ENCODE measurements at places on chromosomes 7 and 10. TPM values are rescaled to one million over a fixed set of nuclear protein-coding genes. Genes with fewer than 3 reads are reported as not detected.

Gene PAX4
- total RNA-seq, result not detected

Gene ZC3HAV1
- 101 TPM for total RNA-seq

DNA sequence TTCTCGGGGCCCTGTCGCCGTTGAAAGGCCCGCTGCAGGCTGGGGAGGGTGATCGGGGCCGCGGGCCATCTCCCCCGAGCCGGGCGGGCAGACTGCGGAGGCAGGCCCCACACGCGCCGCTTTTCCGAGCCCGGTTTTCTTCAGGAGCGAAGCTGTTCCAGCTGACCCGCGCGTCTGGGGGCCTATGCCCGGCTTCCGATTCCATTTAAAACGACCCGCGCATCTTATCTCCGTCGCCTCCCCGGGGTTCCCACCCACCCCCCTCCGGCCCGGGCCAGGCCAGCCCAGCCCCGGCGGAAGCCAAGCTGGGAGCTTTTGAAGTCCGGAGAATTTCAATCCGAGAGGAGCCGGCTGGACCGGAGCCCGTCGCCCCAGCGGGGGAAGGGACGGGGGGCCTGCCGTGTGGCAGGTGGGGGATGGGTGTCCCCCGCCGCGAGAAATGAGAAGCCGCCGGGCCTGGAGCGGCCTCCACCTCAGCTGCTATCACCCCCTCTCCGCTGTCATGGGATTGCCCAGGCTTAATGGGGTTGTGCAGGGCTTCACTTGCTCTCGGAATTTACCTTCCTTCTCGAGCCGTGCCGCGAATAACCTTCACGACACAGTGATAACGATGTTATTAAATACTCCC, 3.1 kb upstream of the EVX1 start:
- no peak for DNase-seq

GRCh38 chr7:64638822-64639221, 27.1 kb upstream of the ZNF107 start:
- no peak for DNase-seq

DNA sequence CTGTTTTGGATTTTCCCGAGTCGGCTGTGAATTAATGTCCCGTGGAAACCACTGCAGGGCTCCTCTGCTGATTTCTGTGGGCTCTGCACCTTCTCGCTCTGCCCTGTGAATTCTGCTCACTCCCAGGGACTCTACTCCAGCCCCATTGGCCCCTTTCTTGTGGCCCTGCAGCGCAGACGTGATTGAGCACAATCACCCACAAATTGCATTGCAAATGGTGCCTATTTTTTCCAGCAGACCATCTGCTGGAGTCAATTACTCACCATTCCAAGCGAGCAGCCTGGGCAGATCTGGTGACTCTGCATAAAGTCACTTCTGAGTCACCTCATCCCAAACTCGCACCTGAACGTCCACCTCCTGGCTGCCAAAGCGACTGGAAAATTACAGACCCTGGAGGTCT, 235.8 kb downstream of the PAXIP1 start:
- no peak for DNase-seq
